ENCODE measurements at places on chromosomes 4 and X. TPM values are rescaled to one million over a fixed set of nuclear protein-coding genes. Genes with fewer than 3 reads are reported as not detected.
A peak's percentile ranks its signal among the peaks of the same experiment; 100 is the strongest.

DNA sequence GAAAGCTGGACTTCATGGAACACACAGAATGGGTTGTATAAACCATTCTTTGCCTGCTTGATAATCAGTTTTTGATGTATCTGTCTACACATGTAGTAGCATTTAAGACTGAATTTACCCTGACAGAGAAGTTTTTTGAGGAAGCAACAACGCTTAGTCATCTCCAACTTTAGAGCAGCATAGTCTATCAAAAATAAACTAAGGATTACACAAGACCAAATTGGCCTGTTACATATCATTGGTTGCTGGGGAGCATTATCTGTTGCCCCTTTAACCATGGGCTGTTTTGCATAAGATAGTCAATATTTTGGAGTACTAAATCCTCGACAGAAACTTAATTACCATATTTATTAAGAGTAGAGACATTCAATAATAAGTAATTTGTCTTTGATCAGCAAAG lies 347.4 kb downstream of the FAM47B start:
- ATAC-seq: no peak

- no peak for ATAC-seq
These were observed 330.1 kb downstream of the BMPR1B start for GRCh38 chr4:95087657-95088455.

The CCKAR gene
- 0.63 TPM for total RNA-seq

The TMEM271 gene
- not detected for total RNA-seq

- no peak for ATAC-seq
These were observed 281.1 kb downstream of the SLC7A11 start for GRCh38 chr4:137961051-137961438.

GRCh38 chr4:145935253-145936141 lies 3.1 kb downstream of the ZNF827 start:
- ATAC-seq: peak; percentile 1

- no peak for ATAC-seq
These were observed 11.2 kb downstream of the IRAK1 start for GRCh38 chrX:154008521-154008920.

The ELF4 gene
- total RNA-seq: 2.2 TPM

Data from motor neuron (in vitro differentiated cells).